ENCODE measurements at places on chromosomes 4 and X.

- peak; percentile 70 for DNase-seq
Measured at GRCh38 chr4:138053641-138054301, 188.4 kb downstream of the SLC7A11 start.

DNA sequence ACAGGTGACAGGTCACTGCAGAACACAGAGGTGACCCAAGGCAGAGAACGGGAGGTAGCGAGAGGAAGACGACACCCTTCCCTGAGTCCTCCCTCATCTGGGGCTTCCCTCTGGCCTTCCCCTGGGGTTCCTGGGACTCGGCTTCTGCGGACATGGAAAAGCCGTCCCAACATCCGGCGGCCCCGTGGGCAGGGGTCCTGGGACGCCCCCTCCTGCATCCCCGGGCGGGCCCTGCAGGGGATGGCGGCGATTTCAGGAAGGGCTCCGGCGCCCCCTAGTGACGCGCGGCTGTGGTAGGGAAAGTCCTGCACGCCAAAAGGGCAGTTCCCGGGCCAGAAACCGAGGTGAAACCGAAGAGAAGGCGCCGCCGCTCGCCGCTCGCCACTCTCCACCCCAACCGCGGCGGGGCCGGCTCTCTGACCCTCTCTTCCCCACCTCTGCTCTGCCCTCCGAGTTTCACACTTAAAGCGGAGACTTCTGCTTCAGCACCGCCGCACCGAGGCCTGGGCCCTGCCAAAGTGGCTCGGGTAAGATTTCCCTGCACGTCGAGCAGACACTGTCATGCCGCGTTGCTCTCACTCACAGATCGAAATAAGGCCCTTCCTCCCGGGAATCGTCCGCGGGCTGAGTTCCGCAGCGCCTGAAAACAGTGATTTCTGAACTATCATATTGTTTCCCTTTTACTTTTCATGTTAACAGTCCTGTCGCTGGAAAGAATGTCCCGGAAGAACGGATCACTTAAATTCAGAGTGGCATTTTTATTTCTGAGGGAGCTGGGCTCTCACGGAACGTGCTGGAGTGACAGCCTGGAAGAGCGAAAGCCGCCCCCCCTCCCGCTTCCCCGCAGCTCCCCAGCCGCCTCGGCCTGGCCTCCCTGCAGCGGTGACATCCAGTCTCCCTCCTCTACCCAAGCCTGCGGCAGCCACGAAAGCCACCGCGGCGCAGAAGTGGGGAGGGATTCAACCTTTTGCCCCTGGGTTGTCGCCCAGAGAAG lies 110.6 kb downstream of the DCTD start:
- DNase-seq: peak; percentile 92

- no peak for DNase-seq
Measured at GRCh38 chr4:103422467-103423219, 224.5 kb upstream of the CENPE start.

DNA sequence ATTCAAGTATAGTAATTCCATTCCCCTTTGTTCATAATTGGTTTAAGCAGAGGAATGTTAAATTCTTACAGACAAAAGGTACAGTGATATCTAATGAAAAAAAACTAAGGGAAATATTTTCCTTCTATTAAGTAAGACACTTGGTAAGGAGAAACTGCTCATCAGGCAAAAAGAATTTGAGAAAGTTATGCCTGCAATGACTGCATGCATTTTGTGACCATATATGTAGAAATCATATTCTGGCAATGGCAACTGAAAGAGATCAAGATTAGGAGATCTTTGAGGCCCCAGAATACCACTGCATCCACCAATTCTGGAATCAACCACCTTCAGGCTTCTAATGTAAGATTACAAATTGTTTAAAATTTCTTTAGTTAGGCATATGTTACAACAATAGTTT lies 364.8 kb downstream of the PCDH10 start:
- no peak for DNase-seq

DNA sequence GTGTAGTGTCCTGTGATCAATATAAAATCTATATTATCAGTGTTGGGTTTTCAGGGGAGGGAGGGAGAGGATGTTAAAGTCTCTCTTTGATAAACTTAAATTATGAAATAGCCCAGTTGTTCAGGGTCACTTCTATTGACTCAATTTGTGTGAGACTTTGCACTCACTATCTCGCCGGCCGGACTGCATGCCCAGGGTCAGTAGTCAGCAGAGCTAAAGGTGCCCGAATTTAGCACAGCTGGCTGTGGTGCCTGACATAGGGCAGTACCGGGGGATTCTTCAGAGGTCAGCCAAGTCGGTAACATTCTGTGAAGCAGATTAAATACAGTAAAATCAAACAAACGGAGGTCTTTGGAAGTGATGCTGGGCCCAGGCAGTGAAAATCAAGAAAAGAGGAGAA lies 19.2 kb downstream of the GABRQ start:
- peak; percentile 4 for DNase-seq

DNA sequence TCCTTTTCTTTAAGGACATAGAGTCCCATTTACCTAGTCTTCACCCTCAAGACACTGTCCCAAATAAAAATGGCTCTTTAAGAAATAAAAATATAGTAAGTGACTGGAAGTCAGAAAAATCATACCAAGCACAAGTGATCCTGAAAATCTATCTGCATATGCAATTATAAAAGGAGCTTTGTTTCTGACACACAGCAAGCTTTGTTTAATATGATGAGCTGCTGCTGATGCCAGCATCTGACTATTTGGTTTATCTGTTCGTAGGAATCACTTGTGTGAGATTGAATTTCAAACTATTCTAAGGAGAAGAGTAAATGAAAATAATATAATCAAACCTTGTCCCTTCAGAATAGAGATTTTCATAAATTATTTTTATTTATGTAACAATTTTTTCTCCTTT lies 332.4 kb downstream of the PCDH7 start:
- DNase-seq: no peak

DNA sequence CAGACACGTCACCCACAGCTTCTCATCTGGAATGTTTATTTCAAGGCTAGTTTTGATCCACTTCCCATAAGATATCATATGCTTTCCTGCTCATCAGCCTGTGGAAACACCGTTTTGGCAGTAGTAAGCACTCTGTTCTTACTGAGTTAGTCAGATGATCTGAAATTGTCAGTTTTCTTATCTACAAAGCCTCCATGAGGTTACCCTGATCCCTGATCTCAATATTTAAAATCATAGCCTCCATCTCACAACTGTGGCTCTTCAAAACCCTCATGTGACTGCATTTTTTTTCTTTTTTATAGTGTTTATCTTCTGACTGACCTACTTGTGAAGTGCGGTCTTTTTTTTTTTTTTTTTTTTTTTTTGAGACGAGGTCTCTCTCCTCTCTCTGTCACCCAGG lies 22.7 kb downstream of the BST1 start:
- no peak for DNase-seq

- peak; percentile 82 for DNase-seq
Measured at GRCh38 chr4:158172261-158173258, at the start of gene GASK1B. Gene GASK1B (minus strand): TSS chr4:158173025. CDS start chr4:158171375, 1,650 bp downstream.

DNA sequence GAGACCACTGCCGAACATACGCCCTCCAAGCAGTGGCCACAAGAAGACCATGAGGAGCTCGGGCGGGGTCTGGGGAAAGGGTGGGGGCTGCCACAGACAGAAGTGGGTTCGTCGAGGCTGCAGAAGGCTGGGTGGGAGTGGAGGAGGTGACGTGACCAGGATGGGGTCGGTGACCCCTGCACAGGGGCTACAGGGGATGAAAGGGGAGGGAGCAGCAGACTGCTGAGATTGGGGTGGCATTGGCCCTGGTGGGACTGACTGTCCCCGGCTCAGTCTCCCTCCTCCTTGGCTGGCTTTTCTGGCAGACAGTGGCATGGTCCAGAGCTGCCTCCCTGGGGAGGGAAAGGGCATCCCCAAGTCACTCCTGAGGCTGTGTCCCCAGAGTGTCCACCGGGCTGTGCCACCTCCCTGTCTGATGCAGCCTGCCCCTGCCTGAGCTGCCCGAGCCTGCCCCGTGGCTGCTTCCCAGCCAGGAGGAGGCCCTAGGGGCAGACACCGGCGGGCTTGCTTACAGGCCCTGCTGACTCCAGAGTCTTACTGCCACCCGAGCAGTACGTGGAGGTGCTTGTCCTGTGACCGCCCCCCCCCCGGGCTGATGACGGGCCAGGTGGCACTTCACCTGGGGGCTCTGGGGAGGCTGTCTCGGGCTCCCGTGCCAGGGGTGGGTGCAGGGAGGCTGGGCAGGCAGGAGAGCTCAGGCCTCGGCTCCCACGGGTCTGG lies 7.2 kb downstream of the SH3BP2 start:
- DNase-seq: no peak

DNA sequence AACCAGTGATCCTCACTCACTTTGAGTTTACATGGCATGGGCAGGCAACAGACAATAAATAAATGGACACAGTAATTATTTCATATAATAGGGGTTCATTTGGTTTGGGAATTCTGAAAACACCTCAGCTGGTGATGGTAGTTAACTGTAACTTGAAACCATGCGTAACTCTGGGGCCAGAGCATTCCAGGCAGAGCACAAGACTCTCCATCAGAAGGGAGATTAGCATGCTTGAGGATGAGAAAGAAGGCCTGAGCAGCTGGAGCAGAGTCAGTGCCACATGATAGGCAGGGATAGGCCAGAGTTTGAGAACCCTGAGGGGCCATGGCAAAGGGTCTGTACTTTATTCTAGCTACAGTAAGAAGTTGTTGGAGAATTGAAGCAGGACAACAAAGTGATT lies 56.3 kb upstream of the CXCL8 start:
- no peak for DNase-seq

GRCh38 chr4:47326025-47326424 lies 137.5 kb downstream of the COMMD8 start:
- DNase-seq: no peak

GRCh38 chr4:54695788-54696187 lies 38.0 kb downstream of the KIT start:
- DNase-seq: no peak

GRCh38 chr4:9999956-10000561 lies 21.2 kb downstream of the SLC2A9 start:
- no peak for DNase-seq

- peak; percentile 85 for DNase-seq
Measured at GRCh38 chr4:99808260-99808857, 8.3 kb upstream of the DAPP1 start.

DNA sequence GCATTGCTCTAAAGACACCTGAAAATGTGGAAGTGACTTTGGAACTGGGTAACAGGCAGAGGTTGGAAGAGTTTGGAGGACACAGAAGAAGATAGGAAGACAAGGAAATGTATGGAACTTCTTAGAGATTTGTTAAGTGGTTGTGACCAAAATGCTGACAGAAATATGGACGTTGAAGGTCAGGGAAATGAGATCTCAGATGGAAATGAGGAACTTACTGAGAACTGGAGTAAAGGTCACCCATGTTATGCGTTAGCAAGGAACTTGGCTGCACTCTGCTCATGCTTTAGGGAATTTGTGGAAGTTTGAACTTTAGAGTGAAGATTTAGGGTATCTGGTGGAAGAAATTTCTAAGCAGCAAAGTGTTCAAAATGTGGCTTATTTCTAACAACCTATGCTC lies 99.4 kb downstream of the FAM13A start:
- DNase-seq: no peak

DNA sequence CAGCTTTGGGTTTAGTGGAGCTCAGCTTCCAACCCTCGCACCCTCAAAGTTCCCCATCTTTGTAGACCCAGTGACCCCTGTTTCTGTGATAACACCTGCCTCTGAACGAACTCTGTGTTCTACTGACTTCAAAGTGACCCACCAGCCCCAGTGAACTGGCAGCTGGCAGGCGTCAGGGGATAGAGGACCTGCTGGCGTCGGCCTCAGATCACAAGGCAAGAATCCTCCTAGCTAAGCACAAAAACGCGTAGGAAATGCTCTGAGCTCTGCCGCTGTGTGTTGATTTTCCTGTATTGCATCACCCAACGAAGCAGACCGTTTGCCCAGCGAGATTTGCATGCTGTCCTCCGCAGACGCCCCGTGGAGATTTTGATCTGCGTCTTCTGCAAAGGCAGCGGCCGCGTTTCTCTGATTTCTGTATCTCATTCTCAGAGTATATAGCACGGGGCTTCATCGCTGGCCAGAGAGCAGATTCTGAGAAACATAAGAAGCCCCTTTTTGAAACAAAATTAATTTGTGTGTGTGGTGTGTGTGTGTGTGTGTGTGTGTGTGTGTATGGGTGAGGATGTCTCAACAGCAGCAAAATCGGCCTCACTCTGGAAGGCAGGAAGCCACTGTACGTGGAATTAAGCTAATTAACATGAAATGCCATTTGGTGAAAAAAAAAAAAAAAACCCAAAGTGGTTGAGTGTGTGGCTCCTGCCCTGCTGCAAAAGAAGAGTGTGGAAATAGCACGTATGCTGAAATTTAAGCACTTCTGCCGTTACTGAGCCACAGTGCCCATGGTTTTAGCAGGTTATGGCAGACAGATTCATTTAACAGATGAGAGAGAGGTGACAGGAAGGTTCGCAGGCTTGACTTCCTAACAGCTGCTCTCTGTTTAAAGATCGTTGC lies 29.2 kb upstream of the ASMTL start:
- peak; percentile 92 for DNase-seq

DNA sequence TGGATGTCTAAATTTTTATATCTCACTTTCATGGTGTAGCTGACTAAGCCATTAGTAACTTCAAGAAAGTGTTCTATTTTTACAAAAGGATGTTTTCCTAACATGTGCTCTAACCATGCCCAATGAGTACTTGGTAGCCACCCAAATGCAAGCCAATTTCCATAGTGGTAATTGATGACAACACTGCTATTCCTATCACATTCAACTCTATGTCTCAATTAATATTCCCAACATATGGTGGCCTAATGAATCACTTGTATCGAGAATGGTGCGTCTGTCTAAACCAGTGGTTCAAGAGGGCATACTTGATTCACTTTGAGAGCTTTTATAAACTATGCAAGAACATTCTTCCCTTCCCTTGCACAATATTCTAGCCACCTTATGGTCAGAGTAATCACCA lies 112.9 kb upstream of the GPRIN3 start:
- DNase-seq: no peak

GRCh38 chr4:39083164-39083563 lies 21.1 kb downstream of the KLHL5 start:
- DNase-seq: no peak

GRCh38 chr4:116143198-116143597 lies 942.2 kb downstream of the TRAM1L1 start:
- DNase-seq: no peak

DNA sequence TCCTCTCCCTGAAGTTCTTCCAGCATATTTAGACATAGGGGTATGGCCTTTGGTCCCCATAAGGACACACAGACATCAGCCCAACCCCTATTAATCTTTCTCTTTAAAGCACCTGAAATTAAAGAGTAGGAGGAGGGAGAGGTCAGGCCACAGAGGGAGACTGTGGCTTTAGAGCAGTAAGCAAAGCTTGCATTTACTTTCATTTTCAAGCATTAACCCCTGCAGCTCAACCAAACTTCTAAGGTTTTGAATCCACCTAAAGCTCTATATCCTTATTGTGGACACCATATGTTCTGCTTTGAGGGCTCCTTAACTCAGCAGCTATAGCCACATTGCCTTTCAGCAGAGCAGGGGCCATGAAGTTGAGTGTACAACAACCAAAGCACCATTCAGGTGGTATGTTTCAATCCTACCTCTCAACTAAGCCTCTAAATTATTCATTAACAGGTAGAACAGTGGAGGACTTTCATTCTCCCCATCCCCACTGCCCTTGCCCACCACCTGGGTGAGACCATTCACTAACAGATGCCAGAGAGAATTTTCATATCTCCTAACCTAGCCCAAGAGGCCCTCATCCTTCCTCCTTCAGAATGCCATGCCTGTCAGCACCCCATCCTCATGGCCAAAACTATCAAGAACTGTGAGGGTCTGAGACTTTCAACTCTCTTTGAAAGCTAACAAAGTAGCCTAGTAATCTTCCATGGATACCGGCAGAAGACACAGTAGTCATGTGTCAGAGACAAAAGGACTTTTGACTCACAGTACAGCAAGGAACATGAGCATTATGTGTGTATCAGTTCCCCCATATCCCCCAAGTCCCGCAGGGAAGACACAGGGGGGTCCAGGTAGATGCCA lies 20.8 kb downstream of the LIN54 start:
- DNase-seq: no peak
